ENCODE measurements at places on chromosomes 6 and 20. TPM values are rescaled to one million over a fixed set of nuclear protein-coding genes. Genes with fewer than 3 reads are reported as not detected.

CYP39A1 gene
- total RNA-seq = 4.7 TPM

ULBP2 gene
- 3.3 TPM for total RNA-seq

GRCh38 chr6:34093206-34093605 lies 52.7 kb downstream of the GRM4 start:
- no peak for DNase-seq

DNA sequence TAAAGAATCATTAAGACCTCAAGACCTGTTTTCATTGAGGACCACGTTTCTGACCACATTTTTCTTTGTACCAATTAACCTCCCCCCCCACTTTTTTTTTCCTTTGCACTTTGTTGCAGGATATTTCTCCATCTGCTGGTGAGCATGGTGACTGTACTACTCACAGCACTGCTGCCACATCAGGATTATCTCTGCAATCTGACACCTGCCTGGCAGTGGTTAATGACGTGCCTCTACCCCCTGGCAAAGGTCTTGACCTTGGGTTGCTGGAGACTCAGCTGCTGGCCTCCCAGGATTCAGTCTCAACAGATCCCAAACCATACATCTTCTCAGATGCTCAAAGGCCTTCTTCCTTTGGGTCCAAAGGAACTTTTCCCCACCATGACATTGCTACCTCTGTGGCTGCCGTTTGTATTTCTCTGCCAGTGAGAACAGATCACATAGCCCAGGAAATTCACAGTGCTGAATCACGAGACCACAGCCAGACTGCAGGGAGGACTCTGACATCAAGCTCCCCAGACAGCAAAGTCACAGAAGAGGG lies 46.6 kb upstream of the EDN3 start:
- DNase-seq = no peak

- peak; percentile 78 for DNase-seq
Measured at GRCh38 chr6:53593001-53593488, 48.1 kb upstream of the GCLC start.

All from fibroblast of the aortic adventitia (primary cell).